ENCODE measurements at places on chromosomes 12 and 14.
A peak's percentile ranks its signal among the peaks of the same experiment; 100 is the strongest.

DNA sequence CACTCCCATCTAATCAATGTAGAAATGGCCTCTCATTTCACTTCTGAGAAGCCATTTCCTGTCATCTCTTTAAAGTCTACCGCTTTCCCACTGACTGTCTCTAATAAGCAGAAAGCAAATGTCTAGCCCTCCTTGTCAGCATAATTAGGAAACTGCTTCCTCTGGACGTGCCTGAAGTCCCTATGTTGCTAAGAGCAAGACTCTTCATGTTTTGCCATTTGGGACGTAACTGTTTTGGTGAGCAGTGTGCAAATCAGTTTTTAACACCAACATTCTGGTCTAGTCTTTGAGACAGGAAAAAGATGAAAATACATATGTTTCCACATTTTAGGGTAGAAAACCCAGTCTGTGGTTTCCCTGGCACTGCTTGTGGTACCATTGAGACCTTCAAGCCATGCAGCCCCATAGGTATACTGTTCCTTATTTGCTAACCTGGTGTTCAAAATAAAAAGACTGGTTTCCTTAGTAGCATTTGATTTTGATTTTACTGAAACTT, 22.2 kb downstream of the IFNG start:
- DNase-seq: no peak

DNA sequence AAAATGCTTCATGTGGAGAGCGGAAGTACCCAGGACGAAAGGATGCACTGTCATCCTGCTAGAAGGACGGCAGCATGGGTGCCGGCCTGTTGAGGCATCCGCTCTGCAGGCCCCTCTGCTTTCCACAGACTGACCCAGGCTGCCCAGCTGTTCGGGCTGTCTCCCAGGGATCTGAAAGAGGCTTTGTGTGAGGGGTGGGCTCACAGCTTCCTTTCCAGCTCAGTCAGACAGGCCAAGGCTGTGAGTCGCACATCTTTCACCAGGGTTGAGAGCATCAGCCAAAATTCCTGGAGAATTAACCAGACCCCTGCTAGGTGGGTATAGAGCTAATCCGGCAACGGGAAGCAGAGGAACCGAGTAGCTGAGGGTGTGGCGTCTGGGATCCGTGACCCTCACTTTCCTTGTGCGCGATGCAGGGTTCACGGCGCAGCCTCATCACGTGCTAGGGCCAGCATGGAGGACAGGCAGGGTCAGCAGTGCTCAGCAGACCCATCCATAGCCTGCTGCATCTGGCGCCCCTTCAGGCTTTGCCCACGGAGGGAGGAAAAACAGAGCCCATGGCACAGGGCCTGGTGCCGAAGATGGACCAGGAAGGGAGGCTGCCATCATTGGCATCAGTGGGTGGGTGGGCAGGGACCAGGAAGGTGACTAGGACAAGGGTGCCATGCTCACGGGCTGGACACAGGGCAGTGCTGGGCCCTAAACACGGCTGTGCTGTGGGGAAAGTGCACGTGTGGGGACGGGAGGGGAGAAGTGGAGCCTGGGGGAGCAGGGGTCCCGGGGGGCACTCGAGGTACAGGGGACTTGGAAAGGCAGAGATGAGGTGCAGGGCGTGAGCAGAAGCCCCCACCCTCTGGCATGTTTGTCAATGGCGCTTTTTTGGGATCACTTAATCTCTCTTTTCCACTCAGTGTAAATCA, 9.2 kb upstream of the SIVA1 start:
- DNase-seq: no peak

DNA sequence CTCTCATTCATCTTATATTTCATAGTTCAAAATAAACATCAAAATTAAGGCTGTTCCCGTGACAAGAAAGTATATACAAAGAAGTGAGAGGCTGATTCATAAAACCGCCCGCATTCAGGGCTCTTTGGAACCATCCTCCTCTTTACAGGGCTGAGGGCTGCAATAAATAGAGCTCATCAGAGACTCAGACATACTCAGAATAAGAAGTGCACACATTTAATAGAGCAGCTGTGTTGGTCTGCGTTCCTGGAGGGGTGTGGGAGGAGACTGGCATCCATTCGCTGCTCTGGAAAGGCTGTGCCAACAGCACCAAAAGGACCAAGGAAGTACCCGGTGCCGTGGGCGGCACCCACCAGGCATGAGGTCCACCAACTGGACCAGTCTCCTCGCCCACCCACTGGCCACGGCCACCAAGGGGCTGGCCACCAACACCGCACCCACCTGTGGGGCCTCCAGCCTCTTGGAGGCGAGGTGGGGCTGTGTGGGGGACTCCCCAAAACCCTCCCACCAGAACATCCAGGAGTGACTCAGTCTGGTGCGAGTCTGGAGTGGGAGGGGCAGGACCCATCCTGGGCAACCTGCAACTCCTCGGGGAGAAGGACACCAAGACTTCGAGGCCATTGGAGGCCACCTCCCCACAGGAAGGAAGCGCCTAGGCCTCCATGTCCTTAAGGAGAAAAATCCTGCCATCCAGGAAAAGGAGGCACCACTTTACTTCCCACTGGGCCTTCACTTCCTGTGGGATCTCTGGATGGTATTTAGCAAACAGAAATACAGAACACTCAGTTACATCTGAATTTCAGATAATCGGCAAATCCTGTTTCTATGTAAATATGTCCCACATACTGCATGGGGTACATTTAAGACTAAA, 32.7 kb downstream of the VCPKMT start:
- DNase-seq: no peak

- DNase-seq: no peak
Observed at GRCh38 chr12:57441846-57442427, 7.4 kb downstream of the INHBC start.

GRCh38 chr12:50394469-50395029, 1.9 kb downstream of the FAM186A start:
- DNase-seq: no peak

- DNase-seq: no peak
Observed at GRCh38 chr12:14111230-14111865, 129.9 kb upstream of the GRIN2B start.

GRCh38 chr12:22810036-22810435, 185.1 kb downstream of the ETNK1 start:
- DNase-seq: no peak

GRCh38 chr12:94731733-94732360, 81.5 kb upstream of the TMCC3 start:
- DNase-seq: no peak

GRCh38 chr12:11839091-11839641, 189.7 kb downstream of the ETV6 start:
- no peak for DNase-seq

GRCh38 chr14:22898302-22899090, 15.5 kb downstream of the REM2 start:
- DNase-seq: peak; percentile 68

- no peak for DNase-seq
Observed at GRCh38 chr12:106369624-106370346, 12.2 kb downstream of the POLR3B start.

GRCh38 chr12:2958432-2959191, 585 bp upstream of the TEAD4 start:
- peak; percentile 92 for DNase-seq

DNA sequence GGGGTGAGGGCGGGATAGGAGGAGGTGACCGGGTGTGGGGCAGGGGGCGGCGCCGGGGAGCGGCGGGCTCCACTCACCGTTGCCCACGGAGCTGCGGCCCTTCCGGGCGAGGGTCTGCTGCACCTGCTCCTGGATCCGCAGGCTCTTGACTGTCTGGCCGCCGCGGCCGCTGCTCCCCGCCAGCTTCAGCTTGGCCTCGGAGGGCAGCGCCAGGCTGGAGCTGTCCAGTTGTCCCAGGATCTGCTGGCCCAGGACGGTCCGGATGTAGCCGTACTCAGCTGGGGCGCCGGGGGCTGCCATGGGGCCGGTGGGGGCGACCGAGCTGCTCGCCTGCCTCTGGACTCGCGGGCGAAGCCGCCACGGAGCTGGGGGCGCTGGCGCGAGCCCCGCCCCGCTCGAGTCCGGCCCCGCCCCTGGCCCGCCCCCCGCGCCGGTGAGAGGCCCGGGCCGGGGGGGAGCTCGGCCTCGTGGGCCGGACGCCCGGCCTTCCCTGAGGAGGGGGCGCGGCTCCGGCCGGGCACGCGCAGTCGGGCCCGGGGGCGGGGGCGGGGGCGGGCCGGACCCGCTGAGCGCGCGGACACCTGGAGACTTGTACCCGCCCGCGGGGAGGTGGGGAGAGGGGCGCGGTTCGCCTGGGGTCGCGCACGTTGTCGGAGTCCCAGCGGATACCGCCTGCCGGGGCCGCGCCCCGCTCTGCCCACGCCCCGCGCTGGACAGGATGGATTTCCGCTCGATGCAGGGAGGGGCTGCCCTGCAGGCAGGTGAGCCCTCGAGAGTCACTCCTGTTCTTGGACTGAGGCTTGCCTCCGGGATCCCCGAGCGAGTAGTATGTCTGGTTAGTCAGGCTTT, at the start of gene PKP2:
Gene PKP2 (minus strand): TSS at position 346 of the 849 bp plus-strand sequence. CDS start 46 bp downstream, at position 300.
- DNase-seq: peak; percentile 97

DNA sequence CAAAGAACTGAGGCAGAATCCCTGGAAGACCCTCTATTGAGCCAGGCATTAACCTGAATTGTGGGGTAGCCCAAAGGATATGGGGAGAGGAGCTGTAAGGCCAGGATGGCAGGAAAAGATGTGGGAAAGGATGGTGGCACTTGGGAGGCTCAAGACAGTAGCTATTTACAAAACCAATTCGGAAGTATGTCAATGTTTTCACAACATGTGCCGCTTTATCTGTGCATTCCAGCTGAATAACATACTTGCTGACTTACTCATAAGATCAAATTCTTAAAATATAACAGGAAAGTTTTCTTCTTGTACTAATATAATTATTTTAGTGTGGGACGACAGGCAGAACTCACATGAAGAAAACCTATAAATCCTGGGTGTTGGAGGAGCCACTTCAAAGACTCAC, 10.6 kb downstream of the BBS10 start:
- DNase-seq: no peak

DNA sequence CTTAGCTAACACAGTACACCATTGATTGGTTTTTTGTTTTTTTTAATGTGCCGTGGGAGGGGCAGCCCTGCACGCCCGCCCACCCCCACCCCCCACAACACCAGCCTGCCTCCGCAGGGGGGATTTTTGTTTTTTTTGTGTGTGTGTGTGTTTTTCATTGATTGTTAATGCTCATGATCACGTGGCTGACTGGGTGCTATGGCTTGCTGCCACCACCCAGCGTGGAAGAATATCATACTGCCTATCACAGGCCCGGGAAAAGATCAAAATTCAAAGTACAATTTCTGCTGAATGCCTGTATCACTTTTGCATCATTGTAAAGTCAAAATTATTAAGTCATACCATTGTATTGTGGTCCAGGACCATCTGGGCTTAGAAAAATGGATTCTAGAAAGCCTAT, 8.3 kb downstream of the RESF1 start:
- DNase-seq: no peak

DNA sequence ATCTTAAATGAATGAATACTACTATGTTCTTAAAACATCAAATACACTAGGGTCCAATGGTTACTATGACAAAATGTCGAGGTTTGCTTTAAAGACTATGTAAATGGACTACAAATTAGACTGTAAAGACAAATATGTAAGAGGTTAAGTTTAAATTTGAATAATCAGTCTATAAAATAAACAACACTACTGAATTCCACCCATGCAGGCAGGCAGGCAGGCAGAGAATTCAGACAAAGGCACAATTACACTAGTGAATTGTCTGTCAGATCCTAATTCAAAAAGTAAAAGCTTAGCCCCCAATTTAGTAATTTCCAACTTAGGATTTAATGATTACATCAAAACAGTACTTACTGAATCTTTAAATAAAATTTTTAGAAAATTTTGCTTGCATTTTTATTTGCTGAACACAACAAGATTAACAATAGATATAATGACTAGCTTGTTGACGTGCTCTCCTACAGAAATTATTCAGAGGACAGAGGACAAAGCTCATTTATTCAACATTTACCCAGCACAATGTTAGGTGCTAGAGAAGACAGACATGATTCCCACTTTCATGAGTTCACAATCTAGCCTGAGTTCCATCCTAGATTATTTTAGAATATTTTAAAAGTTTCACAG, 97.4 kb downstream of the CDK17 start:
- no peak for DNase-seq

DNA sequence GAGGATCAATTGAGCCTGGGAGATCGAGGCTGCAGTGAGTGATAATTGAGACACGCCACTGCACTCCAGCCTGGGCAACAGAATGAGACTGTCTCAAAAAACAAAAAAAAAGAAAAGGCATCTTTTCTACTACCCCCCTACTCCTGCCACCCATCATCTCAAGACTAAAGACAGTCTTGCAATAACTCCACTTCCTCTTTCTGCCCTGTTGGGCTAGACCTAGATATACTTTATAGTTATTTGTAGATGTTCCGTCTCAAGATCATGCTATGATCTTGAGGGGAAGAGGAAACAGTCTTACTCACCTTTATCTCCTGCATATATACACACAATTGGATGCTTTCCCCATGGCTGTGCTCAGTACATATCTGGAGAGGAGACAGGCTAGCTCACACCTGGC, 12.1 kb upstream of the ESPL1 start:
- no peak for DNase-seq

DNA sequence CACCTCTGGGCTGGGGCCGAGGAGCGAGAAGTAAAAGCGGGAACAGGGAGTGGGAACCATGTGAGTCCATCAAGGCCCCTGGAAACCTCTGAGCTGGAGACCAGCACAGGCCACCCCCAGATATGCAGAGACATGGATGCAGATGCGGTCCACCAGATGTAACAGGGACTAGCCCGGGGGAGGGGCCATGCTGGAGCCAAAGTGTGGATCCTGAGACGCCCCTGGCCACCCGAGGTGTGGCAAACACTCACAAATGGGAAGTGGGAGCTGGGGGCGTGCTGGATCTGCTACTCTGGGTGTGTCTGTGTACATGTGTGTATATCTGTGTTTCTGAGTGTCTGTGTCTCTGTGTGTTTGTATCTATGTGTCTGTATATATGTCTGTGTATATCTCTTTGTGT, 12.8 kb downstream of the MYL2 start:
- DNase-seq: no peak

DNA sequence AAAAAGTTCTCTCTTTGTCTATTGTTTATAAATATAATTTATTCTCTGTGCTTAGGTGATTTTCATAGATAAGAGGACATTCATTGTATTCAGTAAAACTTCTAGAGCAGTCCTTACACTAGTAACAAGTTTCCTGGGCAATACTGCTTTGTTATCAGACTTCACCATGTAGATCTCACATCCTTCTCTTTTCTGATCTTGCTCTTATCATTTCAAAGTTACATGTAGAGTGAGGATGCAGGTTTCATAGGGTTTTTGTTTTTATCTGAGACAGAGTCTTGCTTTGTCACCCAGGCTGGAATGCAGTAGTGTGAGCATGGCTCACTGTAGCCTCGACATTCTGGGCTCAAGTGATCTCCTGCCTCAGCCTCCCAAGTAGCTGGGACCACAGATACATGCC, 789.5 kb downstream of the DIO2 start:
- DNase-seq: no peak
